Urothelium cell line (cell line): ENCODE measurements at places on chromosomes 7 and 10.

DNA sequence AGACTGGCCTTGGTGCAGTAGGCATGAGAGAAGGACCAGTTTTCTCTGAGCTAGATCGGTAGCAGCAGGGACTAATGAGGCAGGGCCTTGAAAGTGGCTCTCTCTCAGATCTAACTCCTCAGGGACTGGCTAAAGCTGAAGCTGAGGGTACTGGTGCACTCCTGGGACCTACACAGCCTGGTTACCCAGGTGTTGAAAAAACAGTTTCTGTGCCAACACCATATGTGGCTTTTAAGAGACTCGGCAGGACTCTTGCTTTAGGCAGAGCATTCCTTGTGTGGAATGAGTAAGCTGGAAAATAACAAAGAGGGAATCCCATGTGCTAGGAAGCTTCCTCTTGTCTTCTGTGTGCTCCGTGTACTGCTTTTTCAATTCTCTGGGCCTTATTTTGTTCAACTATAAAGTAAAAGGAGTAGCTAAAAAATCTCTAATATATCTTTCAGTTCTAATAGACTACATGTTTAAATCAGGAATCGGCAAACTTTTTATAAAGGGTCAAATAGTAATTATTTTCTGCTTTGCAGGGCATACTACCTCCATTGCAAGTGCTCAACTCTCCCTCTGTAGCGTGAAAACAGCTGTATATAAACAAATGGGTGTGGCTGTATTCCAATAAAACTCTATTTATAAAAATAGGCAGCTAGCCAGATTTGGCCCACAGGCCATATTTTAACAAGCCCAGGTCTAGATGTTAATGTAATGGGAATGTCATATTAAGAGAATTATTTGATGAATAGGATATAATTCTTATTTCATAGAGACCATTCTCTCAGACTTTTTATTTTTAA, 186.1 kb upstream of the KAT6B start:
- no peak for DNase-seq

DNA sequence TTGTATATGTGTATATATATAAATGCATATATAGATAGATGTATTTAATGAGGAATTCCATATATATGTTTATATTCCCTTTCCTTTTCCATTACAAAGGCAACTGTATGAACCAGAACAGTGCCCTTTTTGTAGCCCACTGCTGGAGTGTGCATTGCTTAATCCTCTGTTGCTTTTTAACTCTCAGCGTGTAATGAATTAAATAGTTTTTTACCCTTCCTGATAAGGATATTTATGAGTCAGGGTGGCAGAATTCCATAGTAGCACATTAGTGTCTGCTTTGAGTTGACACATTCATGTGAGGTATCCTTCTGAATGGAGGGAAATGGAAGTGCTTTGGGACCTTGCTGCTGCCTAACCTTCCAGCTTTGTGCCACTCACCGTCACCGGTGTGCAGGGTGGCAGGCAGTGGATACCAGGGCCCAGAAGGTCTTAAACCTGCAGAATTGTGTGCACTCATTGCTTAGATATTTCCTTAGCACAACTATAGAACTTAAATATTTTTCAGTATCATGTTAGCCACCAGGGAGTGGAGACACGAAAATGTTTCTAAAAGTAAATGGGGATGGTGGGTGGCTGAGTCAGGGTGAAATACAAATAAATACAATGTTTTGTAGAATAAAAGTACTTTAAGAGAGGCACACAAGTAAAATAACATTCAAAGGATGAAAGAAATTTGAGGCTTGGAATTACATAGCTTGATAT, 117.9 kb downstream of the SND1 start:
- DNase-seq, result no peak

GRCh38 chr7:155228894-155229293, 68.8 kb upstream of the INSIG1 start:
- DNase-seq, result no peak

DNA sequence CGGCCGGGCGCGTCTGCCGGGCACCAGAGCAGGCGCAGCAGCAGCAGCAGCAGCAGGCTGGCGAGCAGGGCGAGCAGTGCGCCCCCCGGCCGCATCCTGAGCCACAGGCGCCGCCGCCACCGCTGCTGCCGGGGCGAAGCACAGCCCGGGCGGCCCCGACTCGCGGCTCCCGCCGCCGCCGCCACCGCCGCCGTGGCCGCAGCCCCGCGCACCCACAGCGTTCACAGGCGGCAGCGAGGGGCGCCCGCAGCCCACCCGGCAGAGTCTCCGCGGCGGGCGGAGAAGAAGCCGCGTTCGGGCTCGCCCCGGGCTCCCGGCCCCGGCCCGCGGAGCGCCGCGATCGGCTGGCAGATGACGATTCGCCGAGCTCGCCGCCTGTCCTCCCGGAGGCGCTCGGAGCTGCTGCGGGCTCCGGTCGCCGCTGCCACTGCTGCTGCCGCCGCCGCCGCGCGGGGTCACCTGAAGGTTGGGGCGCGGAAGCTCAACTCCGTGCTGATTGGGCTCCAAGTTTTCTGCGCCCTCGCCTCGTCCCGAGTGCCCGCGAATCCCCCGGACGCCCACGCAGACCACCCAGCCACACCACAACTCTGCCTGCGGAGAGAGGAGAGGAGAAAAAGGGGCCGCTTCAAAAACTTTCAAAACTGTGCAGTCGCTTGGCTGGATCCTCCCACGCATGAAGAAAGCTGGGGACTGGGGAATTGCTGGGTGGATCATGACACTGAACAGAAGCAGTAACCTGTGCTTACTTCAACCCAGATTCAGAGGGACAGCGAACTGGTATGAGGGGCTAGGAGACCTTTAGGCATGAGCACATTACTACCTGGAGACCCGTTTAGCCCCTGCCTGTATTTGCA, at the start of gene ST8SIA6:
TSS of gene ST8SIA6 (minus strand) at position 435 of the 854 bp plus-strand sequence. CDS start at position 95, 340 bp downstream.
- DNase-seq, result peak; percentile 49

DNA sequence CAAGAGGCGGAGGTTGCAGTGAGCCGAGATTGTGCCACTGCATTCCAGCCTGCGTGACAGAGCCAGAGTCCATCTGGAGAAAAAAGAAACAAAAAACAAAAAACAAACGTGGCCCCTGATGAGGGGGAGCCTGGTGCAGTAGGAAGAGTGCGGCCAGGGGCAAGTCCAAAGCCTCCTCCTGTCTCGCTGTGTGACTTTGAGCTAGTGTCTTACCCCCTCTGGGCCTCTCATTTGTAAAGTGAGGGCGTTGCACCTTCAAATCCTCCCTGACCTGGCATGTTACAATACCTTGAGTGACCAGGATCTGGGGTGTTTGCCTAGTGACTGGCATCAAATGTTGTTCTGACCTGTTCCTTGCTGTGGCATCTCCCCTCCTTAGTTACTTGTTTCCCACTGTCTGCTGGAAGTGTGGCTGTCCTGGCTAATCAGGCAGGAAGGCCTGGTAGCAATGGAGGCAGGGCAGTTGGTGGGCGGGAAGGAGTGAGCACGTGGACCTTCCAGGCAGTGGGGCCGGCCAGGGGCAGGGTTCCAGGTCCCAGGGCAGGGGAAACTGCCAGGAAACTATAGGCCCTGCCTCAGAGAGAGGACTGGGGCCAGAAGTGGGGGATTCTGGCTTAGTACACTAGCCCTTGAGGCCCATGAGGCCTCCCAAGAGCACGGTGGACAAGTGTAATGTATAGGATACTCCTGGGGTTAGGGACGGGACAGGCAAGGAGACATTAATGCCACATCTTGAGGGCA, 24.5 kb upstream of the GOLGA7B start:
- no peak for DNase-seq

- DNase-seq, result peak; percentile 21
Observed at GRCh38 chr10:81978238-81978637, 103.2 kb downstream of the NRG3 start.
